ENCODE measurements at places on chromosomes 6 and 20.

DNA sequence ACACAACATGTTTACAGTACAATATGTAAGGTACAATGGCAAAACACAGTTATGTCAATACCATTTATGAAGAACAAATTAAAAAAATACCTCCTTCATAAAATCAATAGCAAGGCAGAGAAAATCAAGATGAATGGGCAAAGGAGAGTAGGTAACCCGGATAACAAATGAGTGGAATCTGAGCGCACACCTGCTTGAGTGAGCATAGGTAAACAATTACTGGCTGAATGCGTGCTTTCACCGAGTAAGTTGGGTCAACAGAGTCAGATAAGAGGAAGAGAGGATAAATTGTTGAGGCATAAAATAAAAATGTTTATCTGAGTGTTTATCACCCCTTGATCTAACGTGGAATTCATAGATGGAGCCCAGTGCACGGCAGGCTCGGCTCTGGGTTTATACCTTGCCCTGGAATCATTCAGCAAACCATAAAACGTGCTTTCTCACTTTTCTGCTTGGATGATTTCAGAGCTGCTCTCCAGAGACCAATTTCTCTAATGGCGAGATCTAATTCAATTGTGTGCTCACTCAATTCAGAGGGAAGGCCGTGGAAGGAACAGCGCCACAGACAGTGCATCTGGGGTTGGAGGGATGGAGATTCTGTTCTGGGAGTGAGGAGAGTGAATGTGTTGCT lies 224.8 kb upstream of the MAP3K7 start:
- DNase-seq = no peak

DNA sequence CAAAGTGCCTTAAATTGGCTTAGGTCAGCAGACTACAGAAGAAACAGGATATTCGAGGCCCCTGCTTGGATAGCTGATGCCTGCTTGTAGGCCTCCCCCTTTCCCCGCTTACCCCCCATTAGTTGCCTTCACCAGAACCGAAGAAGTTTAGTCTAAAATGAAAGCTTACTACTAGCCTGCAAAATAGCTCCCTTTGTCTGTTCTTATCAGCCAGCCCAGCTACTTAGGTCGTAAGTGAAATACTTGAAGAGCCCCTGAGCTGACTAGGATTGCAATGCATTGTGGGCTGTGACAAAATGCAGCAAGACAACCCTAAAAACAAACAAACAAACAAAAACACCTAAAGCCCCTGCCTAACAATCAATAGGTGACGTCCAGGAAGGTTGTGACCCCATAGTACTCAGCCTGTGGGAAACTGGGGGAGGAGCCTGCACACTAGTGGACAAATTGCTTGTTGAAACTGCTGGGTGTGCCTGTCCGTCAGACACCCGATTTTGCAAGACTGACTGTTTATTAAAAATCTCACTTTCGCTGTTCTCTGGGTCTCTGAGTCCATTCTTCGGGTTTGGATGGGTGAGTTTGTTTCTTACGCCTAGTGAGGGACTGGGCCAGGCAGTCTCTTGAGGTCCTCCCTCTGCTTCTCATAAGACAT lies 105.0 kb upstream of the DUSP22 start:
- no peak for DNase-seq

- DNase-seq = no peak
These were observed 231.5 kb upstream of the ID4 start for GRCh38 chr6:19605624-19606023.

DNA sequence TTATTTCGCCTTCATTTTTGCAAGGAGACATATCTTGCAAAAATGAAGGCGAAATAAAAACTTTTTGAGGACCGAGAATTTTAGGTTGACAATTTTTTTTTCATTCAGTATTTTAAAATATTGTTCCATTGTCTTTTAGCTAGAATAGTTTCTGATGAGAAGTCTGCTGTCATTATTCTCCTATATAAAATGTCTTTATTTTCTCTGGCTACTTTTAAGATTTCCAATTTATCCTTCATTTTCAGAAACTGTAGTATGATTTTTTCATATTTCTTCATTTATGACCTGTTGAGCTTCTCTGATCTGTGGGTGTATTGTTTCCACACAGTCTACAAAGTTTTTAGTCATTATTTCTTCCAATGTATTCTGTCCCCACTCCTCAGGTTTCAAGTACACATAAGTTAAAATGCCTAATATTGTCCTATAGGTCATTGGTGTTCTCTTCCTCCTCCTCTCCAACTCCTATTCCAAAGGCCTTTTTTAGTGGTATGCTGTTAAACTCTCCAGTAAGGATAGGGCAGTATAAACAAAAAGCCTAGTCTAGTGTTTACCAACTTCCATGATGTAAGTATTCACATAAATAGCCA lies 15.7 kb downstream of the AHI1 start:
- DNase-seq = no peak

DNA sequence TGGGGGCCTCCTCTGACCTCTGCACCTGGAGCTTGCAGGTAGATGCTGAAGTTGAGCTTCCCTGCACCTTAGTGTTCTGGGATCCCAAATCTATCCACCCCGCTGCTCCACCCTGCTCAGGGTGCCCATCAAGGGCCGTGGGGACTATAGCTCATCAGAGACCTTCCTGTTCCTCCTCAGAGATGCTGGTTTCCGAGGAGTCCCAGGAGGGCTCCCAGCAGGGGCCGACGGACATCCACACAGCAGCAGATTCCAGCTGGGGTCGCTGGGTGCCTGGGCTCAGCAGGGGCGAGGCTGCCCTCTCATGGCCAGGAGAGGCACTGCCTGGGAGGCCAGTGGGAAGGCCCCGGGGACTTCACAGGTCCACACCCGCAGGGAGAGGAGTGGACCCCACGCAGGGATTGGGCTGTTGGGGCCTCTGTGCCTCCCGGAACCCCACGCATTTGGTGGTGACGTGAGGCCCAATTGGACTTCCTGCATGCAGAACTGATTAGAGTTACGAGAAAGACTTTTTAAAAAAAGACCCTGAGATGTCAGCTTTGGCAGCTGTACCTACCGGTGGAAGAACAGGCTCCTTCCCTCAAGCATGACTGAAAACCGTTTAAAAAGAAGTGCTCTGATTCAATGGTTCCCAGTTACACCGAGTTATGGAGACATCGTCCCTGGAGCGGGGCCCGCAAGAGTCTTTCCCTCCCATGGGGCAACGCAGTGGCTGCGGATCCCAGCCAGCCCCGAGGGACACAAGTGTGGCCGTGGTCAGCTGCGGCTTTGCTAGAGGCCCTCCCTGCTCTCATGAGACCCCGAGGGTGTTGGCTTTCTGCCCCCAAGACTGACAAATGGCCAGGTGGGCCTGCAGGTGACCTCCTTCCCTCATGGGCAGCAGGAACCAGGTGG lies 25.3 kb upstream of the SLCO4A1 start:
- no peak for DNase-seq

GRCh38 chr6:53441761-53442160 lies 93.0 kb upstream of the ELOVL5 start:
- no peak for DNase-seq

- no peak for DNase-seq
These were observed 58.5 kb upstream of the CEP85L start for GRCh38 chr6:118709859-118710350.

GRCh38 chr6:39843305-39844020 lies 51.3 kb downstream of the DAAM2 start:
- no peak for DNase-seq

GRCh38 chr20:32564921-32565734 lies 20.0 kb downstream of the NOL4L start:
- DNase-seq = peak; percentile 49

- peak; percentile 82 for DNase-seq
These were observed 906 bp upstream of the COL12A1 start for GRCh38 chr6:75206576-75207342.
